ENCODE measurements at places on chromosomes 12 and 14.

- DNase-seq, result no peak
Measured at GRCh38 chr12:29741342-29742241, 42.1 kb downstream of the TMTC1 start.

DNA sequence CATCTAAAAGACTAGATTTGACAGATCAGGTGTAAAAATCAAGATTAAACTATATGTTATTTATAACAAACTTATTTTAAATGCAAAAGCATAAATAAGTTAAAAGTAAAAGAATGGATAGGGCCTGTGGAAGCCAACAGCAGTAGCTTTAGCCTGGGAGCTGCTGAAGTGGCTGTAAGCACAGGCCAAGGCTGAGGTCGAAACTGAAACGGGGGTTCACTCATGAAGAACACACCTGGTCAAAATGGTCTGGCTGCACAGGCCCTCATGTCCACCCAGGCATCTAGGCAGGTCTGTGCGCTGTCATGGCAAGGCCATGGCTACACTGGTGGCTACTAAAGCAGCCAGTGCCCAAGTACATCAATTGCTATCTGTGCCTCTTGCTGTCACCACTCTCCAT lies 23.1 kb downstream of the CATSPERB start:
- no peak for DNase-seq

DNA sequence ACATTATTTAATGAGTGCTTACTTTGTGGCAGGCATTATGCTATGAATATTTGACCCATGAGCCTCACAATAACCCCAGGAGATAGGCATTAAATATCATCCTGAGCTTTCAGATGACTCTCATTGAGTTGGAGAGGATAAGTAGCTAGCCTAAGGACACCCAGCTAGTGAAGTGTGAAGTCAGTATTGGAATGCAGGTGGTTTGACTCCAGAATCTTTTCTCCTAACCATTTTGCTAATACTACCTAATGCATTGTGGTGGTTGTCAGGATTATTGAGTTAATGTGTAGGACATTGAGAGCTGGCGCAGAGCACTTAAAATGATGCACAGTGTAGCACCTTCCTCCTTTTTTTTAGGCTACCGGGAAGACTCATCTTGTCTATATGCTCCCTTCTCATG lies 3.8 kb upstream of the CDKL1 start:
- DNase-seq, result no peak

GRCh38 chr12:74847169-74847568 lies 309.5 kb downstream of the ATXN7L3B start:
- no peak for DNase-seq

- no peak for DNase-seq
Measured at GRCh38 chr12:110846615-110847566, at the start of gene CCDC63. Gene CCDC63, plus strand, starts transcription at chr12:110846987. Its CDS starts 5,968 bp downstream, at chr12:110852955.

- no peak for DNase-seq
Measured at GRCh38 chr14:37988472-37988871, 219.2 kb upstream of the SSTR1 start.

GRCh38 chr12:77166696-77167095 lies 101.3 kb upstream of the E2F7 start:
- no peak for DNase-seq

- no peak for DNase-seq
Measured at GRCh38 chr14:93997082-93997481, at the start of gene CCDC197. Gene CCDC197, plus strand, starts transcription at chr14:93997301. Its CDS starts 831 bp downstream, at chr14:93998132.

DNA sequence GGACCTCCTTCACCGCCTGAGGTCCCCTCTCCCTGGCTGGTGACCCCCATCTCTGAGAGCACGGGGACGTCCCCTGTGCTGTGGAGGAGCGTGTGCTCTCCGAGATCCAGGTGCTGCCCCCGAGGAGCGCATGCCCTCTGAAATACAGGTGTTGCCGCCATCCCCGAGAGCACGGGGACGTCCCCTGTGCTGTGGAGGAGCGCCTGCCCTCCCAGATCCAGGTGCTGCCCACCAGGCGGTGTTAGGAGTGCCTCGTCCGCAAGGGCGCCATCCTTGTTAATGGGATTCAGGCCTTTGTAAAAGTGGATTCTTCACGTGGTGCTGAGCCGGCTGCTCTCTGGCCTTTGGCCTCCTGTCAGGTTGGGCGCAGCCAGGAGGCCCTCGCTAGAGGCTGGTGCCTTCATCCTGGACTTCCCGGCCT lies 10.1 kb downstream of the NOC4L start:
- DNase-seq, result no peak

DNA sequence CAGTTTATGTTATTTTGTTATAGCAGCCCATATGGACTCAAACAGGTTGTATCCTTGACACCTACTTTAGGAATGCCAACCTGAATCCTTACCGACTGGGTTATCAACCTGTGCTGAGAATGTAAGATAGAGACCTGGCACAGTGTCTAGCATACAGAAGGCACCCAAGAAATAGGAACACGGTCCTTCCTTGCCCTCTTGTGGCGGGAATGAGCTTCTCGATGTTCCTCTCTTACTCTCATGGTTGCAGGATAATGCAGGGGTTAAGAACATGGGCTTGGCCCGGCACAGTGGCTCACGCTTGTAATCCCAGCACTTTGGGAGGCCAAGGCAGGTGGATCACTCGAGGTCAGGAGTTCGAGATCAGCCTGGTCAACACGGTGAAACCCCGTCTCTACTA lies 6.5 kb downstream of the C12orf43 start:
- no peak for DNase-seq

- no peak for DNase-seq
Measured at GRCh38 chr14:99280852-99281251, 8.9 kb upstream of the BCL11B start.
